ENCODE measurements at places on chromosomes 4 and X.

DNA sequence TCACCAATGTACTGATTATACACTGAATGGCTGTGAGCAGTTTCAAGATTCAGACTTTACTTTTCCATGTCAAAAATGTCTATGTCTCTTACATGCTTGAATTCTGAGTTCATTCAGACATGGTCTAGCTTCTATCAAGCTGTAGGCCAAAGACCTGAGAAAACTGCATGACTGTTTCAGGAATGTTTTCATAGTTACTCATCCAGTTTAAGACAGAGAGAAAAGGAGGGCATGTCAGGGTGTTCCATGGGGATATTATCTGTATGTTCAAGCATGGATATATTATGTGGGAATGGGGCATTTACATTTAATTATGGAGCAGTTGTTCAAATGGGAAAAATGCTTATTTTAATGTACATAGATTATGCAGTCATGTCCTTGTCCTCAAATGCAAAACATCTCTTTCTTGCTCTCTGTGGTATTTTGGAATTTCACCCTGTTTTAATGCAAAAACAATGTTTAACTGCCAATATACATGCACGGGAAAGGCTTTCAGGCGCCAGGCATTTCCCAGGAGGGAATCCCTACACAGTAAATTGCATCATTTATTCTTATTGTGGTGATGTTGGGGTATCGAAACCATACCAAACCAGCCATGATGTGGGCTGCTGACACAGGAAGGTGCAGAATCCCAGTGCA lies 429.1 kb upstream of the INTU start:
- DNase-seq, result no peak

DNA sequence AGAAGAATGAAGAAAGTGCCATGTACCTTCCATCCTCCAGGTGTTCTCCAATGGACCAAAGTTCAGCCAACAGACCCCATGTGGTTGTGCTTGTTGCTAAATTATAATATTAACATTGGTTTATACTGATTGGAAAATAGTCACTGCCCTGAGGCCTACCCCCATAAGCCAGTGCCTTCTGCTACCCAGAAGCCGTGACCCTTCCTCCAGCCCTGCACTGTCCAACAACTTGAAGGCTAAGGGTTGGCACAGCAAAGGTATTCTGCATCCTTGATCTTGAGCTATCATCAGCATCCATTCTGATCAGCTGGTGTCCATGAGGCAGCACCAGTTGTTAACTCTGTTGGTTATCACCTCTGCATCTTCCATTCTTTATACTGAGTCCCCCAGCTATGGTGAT lies 66.2 kb upstream of the BMPR1B start:
- no peak for DNase-seq

- peak; percentile 24 for DNase-seq
Measured at GRCh38 chr4:185096032-185096653, 46.9 kb upstream of the SLC25A4 start.

DNA sequence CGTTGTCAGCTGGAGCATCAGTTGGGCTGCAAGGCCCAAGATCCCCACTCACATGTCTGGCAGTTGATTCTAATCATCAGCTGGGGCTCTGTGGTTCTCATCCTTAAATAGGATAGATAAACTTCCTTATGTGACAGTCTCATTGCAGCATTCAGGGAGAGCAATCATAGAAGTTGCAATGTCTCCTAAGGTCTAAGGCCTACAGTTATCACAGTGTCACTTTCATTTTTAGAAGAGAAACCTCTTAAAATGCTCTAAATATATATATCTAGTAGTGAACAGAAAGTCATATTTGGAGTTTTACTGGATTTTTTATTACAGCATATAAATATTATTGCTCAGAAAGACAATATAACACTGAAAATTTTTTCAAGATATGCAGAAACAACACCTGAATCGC lies 226.0 kb upstream of the PPP1R2C start:
- DNase-seq, result no peak

DNA sequence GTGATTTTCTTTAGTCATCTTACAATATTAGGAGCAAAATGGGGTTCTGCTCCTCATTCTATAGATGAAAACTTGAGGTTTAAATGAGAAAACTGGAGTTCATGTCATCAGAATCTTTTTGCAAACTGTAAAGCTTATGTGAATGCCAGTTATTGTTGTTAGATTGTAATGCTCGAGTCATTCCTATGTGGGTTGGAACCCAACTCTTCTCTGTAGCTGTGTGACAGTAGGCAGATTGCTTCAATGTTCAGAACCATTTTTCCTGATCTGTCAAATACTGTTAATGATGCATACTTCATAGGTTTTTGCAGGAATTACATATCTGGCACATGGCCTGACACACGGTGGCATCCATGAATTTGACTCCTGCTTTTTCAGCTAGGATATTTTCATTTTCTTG lies 178.9 kb downstream of the RAPGEF2 start:
- no peak for DNase-seq

GRCh38 chr4:147482281-147482680 lies 1.4 kb downstream of the EDNRA start:
- DNase-seq, result no peak

GRCh38 chr4:104589264-104589868 lies 94.7 kb upstream of the CXXC4 start:
- no peak for DNase-seq

GRCh38 chr4:164204434-164204833 lies 549.5 kb upstream of the SMIM31 start:
- no peak for DNase-seq

DNA sequence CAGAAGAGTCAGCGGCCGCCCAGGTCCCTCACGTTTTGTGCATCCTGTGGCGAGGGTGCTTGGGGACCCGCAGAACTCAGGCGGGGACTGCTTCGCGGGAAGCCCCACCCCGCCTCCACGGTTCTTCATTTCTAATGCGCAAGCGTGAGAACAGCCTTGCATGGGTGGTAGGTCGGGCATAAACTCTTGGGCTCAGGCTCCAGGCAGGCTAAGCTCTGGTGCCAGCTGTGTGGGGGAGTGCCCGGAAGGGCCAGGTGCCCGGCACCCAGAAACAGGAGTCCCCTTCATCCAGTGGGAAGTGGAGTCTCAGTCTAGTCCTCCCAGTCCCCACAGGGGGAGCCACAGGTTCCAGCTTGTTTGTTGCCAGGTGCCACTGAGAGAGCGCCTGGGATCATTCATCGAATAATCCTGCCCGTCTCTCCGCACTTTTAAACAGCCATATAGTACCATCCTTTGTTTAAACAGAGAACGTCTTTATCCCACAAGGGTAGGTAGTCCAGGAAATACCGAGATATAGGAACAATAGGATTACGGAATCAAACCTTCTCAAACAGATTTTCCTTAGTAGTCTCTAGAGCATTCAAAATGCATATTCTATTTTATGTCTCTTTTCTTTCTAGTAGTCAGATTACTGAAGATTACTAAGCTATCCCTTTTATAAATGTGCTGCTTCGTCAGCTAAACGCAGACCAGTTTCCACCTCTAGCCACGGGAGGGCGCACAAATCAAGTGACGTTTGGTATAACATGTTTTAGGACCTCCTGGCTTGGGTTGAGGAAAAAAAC lies 12.7 kb upstream of the RBBP7 start:
- DNase-seq, result peak; percentile 80

DNA sequence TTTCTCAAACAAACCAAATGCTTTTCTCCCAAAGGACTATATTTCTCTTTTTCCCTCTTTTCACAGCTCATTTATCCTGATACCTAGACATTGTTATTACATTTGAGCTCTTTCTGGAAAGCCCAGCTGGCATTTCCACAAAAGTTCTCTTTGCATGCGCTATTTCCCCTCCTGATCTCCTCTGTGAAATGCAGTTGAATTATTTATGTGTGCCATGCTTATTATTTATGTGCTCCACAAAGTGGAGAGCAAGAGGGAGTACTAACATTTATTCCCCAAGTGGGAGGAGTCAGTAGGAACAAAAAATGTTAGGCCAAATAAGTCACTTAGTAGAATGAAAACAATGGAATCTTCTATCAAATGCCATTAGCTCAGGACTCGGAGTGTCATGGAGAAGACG lies 626.6 kb upstream of the IGFBP7 start:
- no peak for DNase-seq

GRCh38 chr4:8723222-8723980 lies 130.8 kb downstream of the CPZ start:
- DNase-seq, result peak; percentile 9
